ENCODE measurements at places on chromosomes 16 and 17.
A peak's percentile ranks its signal among the peaks of the same experiment; 100 is the strongest.

- DNase-seq, result peak; percentile 62
These were observed 41.6 kb upstream of the TNRC6C start for GRCh38 chr17:77916703-77917481.

GRCh38 chr16:81997738-81998137 lies 13.5 kb downstream of the SDR42E1 start:
- no peak for DNase-seq

GRCh38 chr16:29807426-29808218 lies 1.3 kb downstream of the MAZ start:
- DNase-seq, result peak; percentile 96

DNA sequence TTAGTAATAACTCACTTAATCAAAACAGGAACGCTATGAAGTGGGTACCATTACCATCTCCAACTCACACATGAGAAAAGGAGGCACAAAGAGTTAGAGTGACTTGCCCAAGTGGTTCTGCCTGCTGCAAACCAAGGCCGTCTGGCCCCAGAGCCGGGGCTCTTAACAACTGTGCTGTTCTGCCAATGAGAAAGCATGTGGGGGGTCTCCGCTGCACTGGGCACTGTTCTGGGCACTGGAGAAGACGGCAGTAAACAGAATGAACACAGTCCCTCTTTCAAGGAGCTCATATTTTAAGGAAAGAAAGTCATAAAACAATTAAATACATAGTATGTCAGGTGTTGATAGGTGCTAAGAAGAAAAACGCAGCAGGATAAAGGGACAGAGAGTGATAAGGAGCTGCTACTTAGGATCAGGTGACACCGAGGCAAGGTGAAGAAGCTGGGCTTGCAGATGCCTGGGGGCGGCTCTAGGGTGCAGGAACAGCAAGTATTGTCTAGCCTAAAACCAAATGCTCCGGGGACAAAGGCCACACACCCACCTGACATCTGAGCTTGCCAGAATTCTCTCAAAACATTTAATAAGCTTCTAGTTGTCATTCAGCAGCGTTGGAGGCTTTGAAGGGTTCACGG lies 6.5 kb downstream of the STX8 start:
- DNase-seq, result no peak
